H1 (cell line): ENCODE measurements at places on chromosomes 2 and 18. TPM values are rescaled to one million over a fixed set of nuclear protein-coding genes. Genes with fewer than 3 reads are reported as not detected.
A peak's percentile ranks its signal among the peaks of the same experiment; 100 is the strongest.

KCNIP3 gene
- total RNA-seq: 1.9 and 2.9 TPM in 2 replicates

- H3K4me3 ChIP-seq: no peak overlapping the region
- DNase-seq: no peak
- no peak overlapping the region for H3K27ac ChIP-seq
- H3K27me3 ChIP-seq: no peaks in the 10 kb centered on the region
Observed at GRCh38 chr18:25982961-25983360, 107.5 kb downstream of the SS18 start.

DNA sequence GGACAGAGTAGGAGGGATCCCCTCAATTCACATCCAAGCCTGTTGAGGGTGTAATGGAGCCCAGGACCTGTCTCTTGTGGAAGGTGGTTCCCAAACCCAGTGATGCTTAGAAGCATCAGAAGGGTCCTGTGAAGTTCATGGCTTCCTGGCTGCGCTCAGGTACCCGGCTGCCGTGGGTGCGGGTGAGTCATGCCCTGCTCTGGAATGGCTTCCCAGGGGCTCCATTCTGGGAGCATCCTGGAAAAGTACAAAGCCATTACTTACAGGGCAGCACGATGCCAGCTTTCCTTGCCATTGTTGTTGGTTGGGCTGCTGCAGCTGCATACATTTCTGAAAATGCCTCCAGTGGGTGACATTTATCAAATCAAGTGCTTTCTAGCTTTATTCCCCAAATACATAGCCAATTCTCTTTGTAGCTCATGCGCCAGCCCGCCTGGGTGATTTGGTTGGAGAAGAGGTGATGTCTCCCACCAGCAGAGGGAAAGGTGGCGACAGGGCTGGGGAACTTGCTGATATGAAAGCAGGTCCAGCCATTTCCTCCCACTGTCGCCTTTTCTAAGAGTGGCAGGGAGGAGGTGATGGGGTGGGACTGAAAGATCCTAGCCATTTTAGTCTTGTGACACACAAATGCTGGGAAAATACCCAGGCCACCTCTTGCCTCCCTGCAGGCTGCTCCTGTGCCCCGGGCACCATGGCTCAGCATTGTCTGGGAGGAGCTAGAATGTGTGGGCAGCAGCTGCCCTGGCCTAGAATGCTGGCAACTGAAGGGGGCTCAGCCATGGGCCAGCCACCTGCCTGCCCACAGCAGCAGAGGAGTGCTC, 65.9 kb upstream of the HPCAL1 start:
- H3K4me1 ChIP-seq: 0 out of 2 replicates have a peak, but pooled peaks cover 3% of the 10 kb centered on the region
- H3K4me3 ChIP-seq: no peak overlapping the region
- H3K36me3 ChIP-seq: no peaks in the 10 kb centered on the region
- H3K27me3 ChIP-seq: no peaks in the 10 kb centered on the region

DNA sequence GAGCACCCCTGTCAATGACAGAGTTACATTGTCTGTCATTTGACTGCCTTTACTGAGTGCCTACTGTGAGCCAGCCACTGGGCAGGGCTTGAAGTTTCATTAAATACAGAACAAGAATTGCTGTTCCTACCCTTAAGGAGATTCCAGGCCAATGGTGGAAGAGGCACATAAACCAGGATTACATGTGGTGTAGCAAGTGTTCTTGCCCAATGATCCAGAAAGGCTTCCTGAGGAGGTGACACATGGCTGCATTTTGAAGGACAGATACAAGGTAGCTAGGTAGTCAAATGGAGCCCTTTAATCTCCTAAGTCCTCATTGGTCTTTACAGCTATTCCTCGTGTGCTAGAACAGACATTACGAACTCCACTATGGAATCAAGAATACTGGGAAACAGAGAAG, 312.7 kb downstream of the ETAA1 start:
- no peaks in the 10 kb centered on the region for H3K27me3 ChIP-seq
- H3K27ac ChIP-seq: no peak overlapping the region
- no peak for DNase-seq
- no peaks in the 10 kb centered on the region for H3K36me3 ChIP-seq

TWIST2 gene
- 2.1 and 2.6 TPM in 2 replicates for total RNA-seq

DNA sequence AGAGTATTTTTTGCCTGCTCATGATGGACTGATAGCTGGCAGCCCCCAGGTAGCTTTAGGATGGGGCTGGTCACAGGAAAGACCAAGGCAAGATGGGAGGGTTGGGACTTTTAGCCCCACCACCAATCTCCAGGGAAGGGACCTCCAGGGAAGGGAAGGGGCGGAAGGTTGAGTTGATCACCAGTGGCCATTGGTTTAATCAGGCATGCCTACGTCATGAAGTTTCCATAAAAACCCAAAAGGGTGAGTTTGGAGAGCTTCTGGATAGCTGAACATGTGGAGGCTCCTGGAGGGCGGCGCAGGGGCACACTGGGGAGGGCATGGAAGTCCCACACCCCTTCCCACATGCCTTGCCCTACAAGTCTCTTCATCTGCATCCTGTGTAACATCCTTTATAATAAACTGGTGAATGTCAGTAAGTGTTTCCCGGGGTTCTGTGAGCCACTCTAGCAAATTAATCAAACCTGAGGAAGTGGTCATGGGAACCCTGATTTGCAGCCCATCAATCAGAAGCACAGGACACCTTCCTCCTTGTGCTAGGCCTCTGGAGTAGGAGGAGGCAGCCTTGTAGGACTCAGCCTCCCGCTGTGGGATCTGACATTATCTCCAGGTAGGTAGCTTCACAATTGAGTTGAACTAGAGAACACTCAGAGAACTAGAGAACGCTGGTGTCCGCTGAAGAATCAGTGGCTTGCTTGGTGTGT, 30.3 kb downstream of the RAB31 start:
- H3K4me3 ChIP-seq: no peak overlapping the region
- no peak overlapping the region for H3K27ac ChIP-seq
- peaks cover 12% of the 10 kb centered on the region for H3K4me1 ChIP-seq
- no peak for DNase-seq

DNA sequence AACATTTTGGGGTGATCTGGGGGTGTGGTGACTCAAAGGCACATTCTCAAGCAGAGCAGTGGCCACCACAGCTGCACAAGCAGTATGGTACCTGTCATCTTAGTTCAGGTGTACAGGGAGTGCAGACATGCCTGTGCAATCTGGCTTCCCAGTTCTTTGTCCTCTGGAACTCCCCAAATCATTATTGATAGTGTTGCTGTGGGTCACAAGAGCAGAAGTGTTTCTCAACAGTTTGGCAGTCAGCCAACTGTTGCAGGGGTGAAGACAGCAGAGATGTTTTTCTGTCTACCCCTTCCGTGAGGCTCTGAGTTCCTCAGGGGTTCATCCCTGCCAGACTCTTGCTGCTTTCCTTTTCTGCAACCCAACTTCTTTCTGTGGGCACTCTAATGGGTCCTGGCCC, 206.5 kb upstream of the ZSWIM2 start:
- no peak for DNase-seq
- H3K27ac ChIP-seq: no peak overlapping the region
- no peaks in the 10 kb centered on the region for H3K36me3 ChIP-seq
- no peaks in the 10 kb centered on the region for H3K27me3 ChIP-seq
- no peaks in the 10 kb centered on the region for H3K4me1 ChIP-seq

DNA sequence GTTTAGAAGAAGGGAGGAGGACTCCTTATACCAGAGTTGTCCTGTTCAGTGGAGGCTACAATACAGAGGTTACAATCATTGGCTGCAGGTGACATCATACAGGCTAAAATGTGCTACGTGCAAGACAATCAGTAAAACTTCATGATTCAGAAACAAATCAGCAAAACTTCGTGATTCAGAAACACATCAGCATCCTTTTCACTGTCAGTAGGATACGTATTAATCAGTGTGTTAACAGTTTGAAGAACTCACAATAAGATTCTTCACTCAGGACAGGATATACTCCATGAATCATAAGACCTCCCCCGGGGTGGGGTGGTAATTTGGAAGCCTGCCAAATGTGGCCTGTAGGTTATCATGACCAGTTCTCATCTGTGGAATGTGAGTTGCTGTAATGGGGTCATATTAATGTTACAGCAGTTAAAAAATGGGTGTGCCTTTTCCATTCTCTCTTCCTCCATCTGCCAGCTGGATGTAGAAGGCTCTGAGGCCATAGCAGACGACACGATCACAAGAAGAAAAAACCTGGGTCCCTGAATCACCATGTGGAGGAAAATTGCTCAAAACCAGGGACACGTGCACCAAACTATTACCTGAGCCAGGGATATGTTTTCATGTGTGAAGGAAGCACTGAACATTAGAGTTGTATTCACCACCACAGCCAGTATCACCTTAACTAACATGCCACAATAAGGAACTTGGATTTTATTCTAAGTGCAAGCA, 134.8 kb upstream of the CREB1 start:
- no peaks in the 10 kb centered on the region for H3K27me3 ChIP-seq
- H3K36me3 ChIP-seq: no peaks in the 10 kb centered on the region
- H3K4me3 ChIP-seq: no peak overlapping the region
- DNase-seq: no peak
- no peaks in the 10 kb centered on the region for H3K4me1 ChIP-seq

PROKR1 gene
- 3.9 and 4.0 TPM in 2 replicates for total RNA-seq

- no peaks in the 10 kb centered on the region for H3K27me3 ChIP-seq
- peak; percentile 50 for DNase-seq
- H3K36me3 ChIP-seq: no peaks in the 10 kb centered on the region
- no peak overlapping the region for H3K27ac ChIP-seq
Observed at GRCh38 chr2:175414882-175415487, 233.5 kb upstream of the ATP5MC3 start.

DNA sequence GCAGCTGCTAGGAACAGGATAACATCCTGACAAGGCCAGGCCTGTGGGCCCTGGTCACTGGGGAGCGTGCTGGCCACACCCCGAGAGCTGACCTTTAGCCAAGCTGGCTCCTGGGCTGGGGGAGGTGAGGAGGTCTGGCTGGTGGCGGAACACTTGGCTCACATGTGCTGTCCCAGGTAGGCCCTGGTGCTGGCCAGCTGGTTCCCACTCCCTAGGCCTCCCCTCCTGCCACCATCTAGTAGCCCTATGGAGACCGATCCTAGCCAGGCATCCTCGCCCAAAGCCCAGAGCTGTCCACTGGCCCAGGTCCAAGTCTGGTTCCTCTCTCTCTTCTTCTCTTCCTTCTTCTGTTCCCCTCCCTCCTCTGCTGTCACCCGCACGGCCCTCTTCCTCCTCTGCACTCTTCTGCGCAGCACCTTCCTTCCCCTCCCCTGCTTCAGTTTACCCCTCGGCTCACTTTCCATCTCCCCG, 52.4 kb downstream of the TNS1 start:
- no peaks in the 10 kb centered on the region for H3K27me3 ChIP-seq
- H3K27ac ChIP-seq: no peak overlapping the region
- DNase-seq: no peak
- no peaks in the 10 kb centered on the region for H3K36me3 ChIP-seq

PROM2 gene
- total RNA-seq: 3.8 and 4.6 TPM in 2 replicates

- H3K27me3 ChIP-seq: no peaks in the 10 kb centered on the region
- no peak overlapping the region for H3K27ac ChIP-seq
- no peaks in the 10 kb centered on the region for H3K4me1 ChIP-seq
- no peak for DNase-seq
- H3K36me3 ChIP-seq: no peaks in the 10 kb centered on the region
Observed at GRCh38 chr2:20623241-20623640, 27.7 kb downstream of the HS1BP3 start.

ITPRIPL1 gene
- total RNA-seq: 16.1 and 17.1 TPM in 2 replicates

- H3K4me1 ChIP-seq: no peaks in the 10 kb centered on the region; the same call in 1 of the 2 replicates
- H3K36me3 ChIP-seq: no peaks in the 10 kb centered on the region
- DNase-seq: no peak
Observed at GRCh38 chr2:200239216-200239615, 67.3 kb upstream of the SPATS2L start.

DNA sequence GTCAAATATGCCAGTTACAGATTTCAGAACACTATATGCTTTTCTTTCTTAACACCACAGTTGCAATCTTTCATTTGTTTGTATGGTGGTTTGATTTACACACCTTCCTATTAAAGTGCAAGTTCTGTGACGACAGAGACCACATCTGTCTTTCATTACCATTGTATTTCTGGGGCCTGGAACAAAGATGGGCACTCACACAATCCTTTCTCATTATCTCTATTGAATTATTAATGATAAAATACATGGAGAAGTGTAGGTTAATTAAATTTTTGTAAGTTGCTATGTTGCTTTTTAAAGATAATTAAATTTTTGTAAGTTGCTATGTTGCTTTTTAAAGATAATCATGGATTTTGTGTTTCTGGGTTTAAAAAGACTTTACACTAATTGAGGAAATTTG, 79.9 kb downstream of the KCTD18 start:
- H3K36me3 ChIP-seq: peaks cover 10% of the 10 kb centered on the region
- H3K4me3 ChIP-seq: no peak overlapping the region
- H3K27me3 ChIP-seq: no peaks in the 10 kb centered on the region
- no peaks in the 10 kb centered on the region for H3K4me1 ChIP-seq

DNA sequence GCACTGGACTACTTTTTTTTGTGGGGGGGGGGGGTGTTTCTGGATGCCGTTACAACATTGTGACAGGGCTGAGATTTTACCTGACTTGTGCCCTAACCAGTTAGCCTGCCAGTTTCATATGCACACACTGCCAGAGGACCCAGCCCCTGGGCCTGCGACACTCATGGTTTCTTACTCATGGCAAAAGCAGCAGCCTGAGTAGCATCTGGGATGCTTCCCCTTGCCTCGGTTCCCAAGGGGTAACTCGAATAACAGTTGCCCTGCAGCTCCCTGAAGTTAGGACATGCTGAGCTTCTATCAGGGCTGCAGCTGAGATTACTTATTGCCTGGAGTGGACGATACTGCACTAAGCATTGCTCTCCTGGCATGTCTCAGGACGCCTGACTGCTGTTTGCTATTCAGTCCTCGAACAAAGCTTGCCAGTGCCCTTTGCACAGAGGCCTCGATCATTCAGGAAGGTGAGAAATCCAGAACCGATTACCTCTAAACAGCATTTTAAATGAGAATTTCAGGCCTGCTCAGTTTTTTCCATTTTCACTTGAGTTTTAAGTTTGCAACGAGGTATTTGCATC, 47.9 kb downstream of the TRPM8 start:
- no peaks in the 10 kb centered on the region for H3K36me3 ChIP-seq
- no peaks in the 10 kb centered on the region for H3K4me1 ChIP-seq
- DNase-seq: no peak
- no peak overlapping the region for H3K4me3 ChIP-seq
- no peaks in the 10 kb centered on the region for H3K27me3 ChIP-seq
